Cardiac fibroblast (primary cell): ENCODE measurements at places on chromosomes 5 and 9.
A peak's percentile ranks its signal among the peaks of the same experiment; 100 is the strongest.

- no peak for DNase-seq
Observed at GRCh38 chr5:156888520-156888919, 38.4 kb downstream of the PPP1R2B start.

- no peak for DNase-seq
Observed at GRCh38 chr5:83987513-83988292, 267.0 kb upstream of the HAPLN1 start.

- no peak for DNase-seq
Observed at GRCh38 chr5:142825378-142826089, 55.4 kb downstream of the ARHGAP26 start.

DNA sequence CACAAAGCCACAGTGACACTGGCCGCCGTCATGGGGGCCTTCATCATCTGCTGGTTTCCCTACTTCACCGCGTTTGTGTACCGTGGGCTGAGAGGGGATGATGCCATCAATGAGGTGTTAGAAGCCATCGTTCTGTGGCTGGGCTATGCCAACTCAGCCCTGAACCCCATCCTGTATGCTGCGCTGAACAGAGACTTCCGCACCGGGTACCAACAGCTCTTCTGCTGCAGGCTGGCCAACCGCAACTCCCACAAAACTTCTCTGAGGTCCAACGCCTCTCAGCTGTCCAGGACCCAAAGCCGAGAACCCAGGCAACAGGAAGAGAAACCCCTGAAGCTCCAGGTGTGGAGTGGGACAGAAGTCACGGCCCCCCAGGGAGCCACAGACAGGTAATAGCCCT lies 26.1 kb downstream of the HRH2 start:
- DNase-seq = no peak

GRCh38 chr9:123865226-123866000 lies 64.5 kb downstream of the DENND1A start:
- no peak for DNase-seq

DNA sequence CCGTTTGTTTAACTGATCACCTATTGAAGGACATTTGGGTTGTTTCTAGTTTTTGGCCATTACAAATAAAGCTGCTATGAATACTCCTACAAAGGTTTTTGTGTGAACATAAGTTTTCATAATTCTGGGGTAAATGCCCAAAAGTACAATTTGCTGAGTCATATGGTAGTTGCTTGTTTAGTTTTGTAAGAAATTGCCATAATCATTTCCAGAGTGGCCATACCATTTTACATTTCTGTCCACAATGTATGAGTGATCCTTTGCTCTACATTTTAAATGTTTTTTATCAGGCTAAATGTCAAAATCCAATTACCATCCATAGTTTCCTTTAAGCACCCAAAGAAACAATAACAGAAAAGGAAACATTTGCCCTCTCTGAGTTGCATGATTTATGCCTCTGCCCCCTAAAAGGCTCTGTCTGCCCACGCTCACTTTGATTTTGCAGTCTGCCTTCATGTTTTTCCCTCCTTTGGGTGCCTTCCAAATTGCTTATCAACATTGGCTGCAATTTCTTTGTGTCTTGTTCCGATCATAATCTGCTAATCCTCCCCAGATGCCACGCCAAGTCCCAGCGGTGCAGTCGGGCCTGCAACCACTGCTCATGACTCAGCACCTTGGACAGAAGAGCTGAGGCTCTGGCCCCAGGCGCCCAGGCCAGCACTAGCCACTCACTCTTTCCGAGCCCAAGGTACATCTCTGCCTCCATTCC lies 339.2 kb downstream of the PIK3R1 start:
- peak; percentile 75 for DNase-seq

DNA sequence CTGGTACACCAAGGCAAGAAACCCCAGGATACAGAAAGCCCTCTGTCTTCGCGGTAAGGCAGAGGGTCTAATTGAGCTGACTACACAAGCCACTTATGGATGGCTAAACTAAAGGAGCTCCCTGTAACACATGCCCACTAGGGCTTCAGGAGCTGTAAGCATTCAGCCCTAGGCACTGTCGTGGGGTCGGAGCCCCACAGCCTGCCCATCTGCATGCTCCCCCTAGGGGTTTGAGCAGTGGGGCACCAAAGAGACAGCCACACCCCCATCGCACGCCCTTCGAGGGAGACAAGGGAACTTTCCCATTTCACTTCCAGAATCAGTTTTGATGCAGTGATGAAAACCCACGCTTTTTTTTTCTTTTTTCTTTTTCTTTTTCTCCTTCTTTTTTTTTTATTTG lies 11.0 kb upstream of the MTMR12 start:
- no peak for DNase-seq

DNA sequence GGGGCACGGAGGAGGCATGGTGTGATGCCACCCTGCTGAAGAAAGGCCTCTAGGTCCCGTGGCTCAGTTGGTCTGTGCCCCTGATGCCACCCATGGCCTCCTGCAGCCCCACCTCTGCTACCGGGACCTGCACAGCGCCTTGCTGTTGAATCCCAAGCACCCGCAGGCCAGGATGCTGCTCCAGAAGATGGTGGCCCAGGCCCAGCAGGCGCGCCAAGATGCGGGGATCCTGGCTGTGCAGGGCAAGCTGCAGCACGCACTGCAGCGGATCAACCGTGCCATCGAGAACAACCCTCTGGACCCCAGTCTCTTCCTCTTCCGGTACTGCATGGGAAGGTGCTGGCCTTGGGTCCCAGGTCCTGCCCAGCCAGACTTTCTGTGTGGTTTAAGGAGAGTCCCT lies 7.1 kb downstream of the TTC16 start:
- DNase-seq = no peak

- no peak for DNase-seq
Observed at GRCh38 chr5:9817819-9818218, 187.7 kb upstream of the TAS2R1 start.

DNA sequence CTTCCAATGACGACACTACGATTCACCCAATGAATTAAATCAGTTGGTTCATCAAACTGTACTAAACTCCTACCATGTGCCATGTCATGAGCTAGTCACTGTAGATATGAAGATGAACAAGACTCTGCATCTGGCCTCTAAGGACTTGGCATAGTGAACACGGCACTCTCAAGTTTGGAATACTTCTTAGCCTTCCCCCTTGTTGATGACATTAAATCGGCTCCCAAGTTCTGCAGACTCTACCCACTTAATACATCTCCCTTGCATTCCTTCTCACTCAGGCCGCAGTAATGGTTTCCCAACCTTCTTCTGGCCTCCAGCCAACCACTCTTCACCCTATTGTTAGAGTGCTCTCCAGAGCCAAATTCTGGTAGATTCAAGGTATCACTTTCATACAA lies 184.7 kb downstream of the MAPKAP1 start:
- peak; percentile 93 for DNase-seq

- peak; percentile 56 for DNase-seq
Observed at GRCh38 chr9:21030389-21031035, 928 bp downstream of the HACD4 start.

DNA sequence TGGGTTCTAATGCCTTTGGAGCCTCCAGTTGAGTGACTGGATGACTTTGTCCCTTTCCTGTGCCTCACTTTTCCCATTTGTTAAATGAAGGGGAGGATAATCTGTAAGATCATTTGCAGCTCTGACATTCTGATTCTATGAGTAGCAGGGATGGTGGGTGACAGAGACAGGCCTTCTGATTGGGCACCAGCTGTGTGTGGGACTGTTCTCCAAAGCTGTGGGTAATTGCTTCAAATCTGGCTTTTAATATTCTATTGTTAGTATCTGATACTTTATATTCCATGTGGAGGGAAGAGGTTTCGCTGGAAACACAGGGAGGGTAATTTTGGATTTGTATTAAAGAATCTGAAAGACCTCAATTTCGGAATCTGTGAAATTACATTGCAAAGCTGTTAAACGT lies 102.7 kb downstream of the FBXO38 start:
- DNase-seq = no peak

- DNase-seq = peak; percentile 44
Observed at GRCh38 chr9:95570150-95570549, 53.4 kb upstream of the PTCH1 start.
